ENCODE measurements at places on chromosomes 1 and 21.

DNA sequence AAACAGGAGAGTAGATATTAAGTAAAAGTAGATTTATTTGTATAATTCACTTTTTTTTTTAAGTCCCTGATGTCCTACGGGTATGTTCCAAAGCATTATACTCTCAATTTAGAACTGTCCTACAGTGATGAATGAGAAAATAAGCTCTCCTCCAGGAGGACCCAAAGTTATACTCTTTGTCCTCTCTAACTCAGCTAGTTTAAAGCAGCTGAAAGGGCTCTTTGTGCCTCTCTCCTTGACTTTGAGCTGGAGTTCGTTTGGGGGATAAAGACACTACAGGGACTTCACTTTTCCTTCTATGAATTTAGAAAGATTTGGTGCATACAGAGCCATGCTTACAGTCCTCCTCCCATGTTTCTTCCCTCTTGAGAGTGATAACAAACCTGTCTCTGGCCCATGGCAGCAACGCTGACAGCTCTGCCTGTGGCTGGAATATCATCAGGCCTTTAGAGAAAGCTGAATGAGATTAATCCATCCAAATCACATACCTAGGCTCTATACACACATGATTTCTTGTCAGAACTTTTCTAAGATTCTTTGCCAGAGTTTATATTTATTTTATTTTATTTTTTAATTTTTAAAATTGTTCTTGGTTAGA lies 134.3 kb downstream of the PIK3R3 start:
- no peak for DNase-seq

DNA sequence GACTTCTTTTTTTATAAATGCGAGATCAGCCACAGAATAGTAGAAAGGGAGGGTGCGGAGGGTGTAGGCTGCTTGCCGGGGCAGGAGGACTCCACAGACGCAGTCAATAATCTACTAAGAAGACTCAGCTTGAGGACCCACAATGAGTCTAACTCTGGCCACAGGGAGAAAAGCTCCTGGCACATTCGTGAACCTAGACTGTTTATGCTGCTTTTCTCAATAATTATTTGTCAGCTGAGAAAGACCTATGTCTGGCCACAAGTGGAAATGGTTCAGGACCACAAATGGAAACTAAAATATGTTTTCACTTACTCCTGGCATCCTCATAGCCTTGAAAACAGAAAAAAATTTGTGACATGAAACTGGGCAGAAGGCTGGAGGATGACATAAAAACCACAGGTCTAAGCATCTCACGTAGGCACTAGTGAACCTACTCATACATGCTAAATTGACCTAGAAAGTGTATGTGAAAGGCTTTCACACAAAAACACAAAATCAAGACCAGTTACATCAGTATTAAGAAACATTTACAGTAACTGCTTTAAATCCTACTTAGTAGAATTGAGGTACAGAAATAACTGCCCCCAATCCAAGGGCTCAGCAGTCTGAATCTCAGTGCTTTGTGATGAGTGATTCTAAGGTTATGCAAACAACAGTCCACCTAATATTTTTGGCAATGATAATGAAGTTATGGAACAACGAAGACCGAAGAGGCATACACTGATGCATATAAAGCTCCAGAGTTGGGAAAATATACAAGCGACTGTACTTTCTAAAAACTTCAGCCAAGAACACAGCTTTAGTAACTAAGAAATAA lies 159.5 kb downstream of the SLC45A1 start:
- no peak for DNase-seq

DNA sequence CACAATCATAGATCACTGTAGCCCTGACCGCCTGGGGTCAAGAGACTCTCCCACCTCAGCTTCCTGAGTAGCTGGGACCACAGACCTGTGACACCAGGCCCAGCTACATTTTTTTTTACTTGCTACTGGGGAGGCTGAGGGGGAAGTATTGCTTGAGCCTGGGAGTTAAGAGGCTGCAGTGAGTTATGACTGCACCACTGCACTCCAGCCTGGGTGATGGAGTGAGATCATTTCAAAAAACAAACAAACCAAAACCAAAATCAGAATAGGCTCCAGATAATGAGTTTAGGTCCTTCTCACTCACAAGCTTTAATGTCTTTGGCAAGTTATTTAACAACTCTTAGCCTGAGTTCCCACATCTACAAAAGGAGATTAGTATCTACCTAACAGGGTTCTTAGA lies 22.8 kb downstream of the WDR26 start:
- DNase-seq = no peak

DNA sequence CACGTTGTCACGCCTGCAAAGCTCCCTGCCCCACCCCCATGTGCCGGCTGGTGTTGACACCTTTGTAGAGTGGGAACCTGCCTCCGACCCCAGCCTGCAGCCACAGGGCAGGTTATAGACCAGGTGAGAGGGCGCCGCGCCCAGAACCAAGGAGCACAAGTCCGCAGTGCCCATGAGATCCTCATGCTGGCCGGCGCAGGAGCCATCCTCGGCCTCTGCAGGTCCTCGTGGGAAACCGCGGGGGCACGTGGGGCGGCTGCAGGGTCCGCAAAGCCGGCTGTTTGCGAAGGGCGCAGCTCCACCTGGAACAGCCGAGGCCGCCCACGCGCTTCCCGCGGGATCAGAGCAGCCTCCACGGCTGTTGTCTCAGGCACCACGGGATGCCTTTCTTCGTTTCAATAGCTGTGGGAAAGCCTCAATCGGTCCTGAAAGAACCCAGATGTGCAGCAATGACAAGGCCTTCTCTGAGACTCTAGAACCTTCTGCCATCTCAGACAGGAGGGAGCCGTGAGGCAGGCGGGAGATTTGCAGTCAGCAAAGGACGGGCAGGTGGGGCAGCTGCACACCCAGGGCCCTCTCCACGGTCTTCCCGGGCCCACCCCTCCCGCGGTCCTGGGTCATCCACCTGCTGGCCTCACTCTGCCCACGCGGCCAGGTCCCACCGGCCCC lies 29.9 kb downstream of the POFUT2 start:
- DNase-seq = no peak

- DNase-seq = no peak
Observed at GRCh38 chr1:167713330-167714081, 8.3 kb upstream of the MPZL1 start.

Measured in GM13977 (cell line).